ENCODE measurements at places on chromosomes 3 and 15.
A peak's percentile ranks its signal among the peaks of the same experiment; 100 is the strongest.

- no peak for DNase-seq
Measured at GRCh38 chr3:189092547-189092946, 79.2 kb upstream of the TPRG1 start.

DNA sequence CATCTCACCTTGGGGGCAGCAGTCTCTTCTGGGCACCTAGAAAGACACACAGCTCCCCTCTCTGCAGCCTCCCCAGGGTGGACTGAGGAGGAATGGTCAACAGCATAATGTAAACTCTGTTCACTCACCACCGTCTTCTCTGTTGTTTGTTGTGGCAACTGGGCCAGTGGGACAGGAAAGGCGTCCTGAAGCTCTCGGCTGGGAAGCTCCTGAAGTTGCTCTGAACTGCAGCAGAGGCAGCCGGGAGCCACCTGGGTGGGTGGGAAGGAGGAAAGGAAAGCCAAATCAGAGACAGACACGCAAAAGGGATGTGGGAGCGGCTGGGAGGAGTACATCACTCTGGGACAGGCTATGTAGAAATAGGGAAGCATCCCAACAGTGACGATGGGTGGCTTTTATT lies 52.7 kb downstream of the MYLK start:
- DNase-seq, result no peak

DNA sequence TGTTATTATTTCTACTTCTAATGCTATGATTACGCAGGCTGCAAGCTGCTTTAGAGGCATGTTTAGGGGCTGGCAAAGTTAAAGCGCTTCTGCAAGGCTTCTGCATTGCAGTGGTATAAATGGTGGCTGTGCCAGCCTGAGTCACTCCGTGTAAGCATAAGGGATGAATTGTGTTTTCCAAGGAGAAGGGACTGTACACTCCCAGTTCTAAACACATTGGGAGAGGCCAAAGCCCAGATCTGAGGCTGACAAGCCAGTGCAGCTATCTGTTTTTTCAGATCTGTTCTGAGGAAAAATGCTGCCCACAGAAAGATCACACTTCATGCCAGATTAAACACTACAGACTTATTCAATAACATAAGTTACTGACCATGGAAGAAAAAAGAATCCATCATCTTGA lies 83.8 kb downstream of the PRICKLE2 start:
- DNase-seq, result no peak

- DNase-seq, result no peak
Measured at GRCh38 chr3:30695302-30696061, 89.1 kb downstream of the TGFBR2 start.

DNA sequence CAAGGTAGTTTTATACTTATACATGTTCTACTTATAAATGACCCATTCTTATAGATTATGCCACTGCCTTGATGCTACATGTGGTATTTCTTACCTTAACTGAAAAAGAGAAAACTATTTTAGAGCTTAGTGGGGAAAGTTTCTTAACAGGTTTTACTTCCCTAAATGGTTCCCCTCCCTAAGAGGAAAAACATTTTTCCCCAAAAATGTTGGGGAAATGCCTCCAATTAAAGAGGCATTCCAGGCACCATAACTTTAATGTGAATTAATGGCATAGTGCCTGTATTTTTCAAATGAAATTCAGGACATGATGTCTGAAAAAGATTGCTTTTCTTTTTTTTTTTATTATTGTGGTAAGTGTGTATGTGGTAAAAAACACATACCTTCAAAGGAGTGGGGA lies 22.6 kb downstream of the GOLM2 start:
- no peak for DNase-seq

DNA sequence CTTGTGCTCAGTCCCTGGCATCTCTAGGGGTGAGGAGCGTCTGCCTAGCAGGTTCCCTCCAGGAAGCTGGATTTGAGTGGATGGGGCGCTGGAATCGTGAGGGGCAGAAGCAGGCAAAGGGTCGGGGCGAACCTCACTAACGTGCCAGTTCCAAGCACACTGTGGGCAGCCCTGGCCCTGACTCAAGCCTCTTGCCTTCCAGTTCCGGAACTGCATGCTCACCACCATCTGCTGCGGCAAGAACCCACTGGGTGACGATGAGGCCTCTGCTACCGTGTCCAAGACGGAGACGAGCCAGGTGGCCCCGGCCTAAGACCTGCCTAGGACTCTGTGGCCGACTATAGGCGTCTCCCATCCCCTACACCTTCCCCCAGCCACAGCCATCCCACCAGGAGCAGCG lies 5.0 kb downstream of the RHO start:
- DNase-seq, result no peak

DNA sequence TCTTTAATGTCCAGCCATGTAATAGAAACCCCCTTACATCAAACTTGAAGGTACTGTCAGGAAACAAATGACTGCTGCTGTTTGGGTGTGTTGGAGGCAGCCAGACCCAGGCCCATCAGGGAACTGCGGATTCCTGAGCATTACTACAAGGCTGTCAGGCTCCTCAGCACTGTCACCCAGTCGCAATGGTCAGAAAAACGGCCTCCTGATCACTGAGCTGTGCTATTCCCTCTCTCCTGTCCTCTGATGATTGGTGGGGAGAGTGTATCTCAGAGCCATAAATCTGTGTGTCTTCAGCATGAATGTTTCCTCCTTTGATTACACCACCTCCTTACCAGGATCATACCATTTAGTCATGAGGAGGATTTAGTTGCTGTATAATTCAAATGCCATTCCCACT lies 135.2 kb upstream of the GADL1 start:
- no peak for DNase-seq

DNA sequence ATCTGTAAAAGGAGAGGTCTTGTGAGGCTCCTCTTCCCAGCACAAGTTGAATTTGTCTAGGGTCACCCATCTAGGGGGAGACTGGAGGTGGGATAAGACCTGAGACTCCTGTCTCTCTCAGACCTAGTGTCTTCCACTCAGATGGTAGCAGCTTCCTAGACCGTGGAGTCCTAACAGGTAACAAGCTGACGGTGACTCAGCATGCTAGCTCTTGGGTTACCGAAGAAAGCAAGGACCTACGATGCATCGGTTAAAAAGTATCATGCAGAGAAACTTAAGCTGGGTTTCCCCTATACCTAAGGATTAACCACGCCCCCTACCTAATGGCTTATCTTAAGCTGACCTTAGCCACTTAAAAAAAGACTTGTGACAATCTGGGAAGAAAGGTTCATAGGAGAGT lies 7.6 kb downstream of the LRRN1 start:
- no peak for DNase-seq

- no peak for DNase-seq
Measured at GRCh38 chr3:126773167-126773566, 69.1 kb downstream of the CHCHD6 start.

DNA sequence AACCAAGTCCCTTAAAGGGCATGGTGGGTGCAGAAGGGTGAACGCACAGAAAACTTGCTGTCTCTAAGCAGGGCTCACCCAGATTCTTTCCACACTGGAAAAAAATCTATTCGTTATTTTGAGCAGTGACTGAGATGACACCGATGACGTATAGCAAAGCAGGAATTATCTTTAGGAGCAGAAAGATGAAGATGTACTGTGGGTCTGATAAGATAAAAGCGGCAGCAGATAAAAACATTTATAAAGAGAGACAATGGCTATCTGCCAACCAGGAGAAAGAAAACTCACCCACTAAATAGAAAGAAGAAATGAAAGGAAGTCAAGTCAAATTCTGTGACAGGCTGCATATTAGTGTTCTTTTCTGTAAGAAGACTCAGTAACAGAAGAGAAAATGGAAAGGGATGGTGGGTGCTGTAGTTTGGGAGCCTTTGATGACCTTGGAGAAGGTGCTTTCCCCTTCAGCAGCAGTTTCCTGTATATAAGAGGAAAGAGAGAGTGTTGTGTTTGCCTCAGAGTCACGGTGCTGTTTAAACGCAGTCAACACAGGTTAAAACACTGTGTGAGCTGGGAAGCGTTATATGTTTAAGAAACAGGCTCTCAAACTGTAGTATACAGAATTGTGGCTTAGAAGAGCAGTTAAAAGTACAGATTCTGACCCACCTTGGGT lies 111.6 kb downstream of the AQP9 start:
- no peak for DNase-seq

DNA sequence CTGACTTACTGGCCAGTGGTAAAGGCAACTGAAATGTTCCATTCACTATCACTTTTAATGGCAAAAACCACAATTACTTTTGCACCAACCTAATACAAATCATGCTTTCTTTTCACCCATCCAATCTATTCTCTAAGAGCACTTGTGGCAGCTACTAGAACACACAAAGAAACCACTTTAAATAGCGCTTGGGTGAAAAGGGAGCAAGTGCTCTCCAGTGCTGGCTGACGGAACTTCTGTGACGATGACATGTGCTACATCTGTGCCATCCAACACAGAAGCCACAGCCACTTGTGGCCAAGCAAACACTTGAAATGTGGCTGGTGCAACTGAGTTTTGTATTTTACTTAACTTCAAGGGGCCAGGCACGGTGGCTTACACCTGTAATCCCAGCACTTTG lies 18.9 kb downstream of the SH3BP5 start:
- DNase-seq, result peak; percentile 92

DNA sequence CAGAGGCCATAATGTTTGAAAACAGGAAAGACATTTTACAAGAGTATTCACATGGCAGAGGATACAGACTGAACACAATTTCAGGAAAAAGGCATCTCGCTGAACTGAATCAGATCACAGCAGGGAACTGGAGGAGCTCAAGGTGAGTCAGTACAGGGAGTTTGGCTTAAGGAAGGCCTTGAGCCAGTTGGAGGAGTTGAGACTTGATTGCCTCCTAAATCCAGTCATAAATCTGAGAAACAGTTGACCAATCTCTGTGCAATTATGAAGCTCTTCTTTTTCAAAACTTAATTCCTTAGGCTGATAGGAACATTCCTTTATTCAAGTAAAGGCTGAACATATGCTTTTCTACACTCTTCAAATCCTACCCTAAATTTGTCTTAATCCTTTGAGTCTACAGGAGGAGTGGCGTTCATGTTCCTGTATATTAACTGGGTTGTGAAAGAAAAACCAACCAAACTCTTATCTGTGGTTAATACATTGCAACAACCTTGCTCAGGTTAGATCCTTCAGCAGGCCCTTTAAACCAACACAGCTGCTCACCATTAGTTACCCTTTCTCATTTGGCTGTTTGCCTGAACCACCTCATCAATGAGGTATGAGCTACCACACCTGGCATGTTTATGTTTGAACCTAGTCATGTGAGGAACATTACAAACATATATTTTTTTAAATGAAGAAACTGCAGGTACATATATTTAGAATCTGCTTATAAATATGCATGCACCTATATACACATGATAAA lies 404.1 kb upstream of the ATP11B start:
- no peak for DNase-seq

DNA sequence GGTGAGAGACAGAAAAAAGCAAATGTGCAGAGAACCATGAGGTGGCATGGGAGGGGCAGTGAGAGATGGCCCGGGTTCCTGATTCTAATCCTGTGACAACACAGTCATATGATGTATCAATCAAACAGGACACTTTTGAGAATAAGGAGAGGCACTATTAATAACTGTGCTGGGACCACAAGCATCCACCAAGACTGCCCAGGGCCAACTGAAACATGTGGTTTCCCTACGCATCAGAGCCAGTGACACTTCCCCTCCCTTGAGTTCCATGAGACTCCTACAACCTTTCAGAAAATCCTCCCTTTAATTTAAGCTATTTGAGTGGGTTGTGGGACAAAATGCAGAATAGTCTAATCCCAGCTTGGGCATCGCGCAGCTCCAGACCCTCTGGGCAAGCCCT lies 17.4 kb downstream of the SH3BP5 start:
- DNase-seq, result no peak

DNA sequence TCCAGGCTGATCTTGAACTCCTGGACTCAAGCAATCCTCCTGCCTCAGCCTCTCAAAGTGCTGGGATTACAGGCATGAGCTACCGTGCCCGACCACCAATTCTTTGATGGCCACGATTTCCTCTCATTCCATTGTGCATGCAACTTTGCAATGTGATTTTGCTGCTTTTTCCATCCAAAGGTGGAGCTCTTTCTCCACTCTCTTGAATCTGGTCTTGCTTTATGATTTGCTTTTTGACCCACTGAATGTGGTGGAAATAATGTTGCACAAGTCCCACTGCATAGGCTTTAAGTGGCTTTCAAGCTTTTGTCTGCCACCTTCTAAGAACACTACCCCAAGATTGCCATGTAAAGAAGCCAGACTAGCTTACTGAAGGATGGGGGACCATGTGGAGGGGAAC lies 10.6 kb downstream of the RPS27L start:
- DNase-seq, result no peak

GRCh38 chr3:158330870-158331269 lies 221.0 kb downstream of the RSRC1 start:
- DNase-seq, result no peak

- DNase-seq, result no peak
Measured at GRCh38 chr15:63339006-63339766, 42.5 kb downstream of the CA12 start.

GRCh38 chr3:107710851-107711250 lies 188.1 kb downstream of the BBX start:
- DNase-seq, result no peak

All from NCI-H187 treated with DMSO at 0.1 percent for 48 hours (cell line).